Mesenteric fat pad (tissue), 1 donor: ENCODE measurements at places on chromosomes 2 and 18. TPM values are rescaled to one million over a fixed set of nuclear protein-coding genes. Genes with fewer than 3 reads are reported as not detected.

DNA sequence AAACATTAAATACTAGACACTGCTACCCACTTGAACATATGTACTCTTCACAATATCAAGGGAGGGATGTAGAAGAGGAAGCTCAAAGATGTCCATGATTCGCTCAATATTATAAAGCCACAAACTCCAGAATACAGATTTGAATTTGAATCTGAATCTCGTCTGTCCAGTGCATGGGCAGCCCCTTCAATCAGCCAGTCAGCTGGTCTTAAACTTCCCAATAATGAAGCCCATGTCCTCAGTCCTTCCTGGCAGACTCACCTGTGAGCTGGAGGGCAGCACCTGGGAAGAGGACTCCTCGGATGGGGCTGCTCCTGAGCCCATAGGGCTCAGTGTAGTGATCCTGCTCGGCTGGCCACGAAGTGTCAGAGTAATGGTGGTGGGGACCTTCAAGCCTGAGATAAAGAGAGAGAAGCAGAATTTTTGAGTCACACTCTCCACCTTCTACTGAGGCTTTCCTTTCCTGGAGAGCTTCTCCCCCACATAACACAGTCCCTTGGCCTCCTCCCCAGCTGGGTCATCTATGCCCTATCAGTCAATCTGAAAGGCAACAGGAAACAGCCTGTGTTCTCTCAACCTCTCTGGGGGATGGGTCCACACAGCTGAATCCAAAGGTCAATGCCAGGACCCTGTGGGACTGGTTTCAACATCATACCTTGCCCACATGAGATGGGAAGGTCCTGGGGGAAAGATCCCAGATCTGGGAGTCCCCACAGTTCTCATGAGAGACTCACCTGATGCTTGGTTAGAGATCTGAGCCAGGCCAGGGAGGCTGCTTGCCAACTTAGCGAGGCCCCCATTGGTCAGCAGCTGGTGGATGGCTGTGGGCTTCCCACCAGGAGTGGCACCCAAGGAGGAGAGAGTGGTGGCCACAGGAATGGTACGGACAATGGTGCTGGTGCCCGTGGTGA lies 36.5 kb downstream of the KANSL3 start:
- no peak for DNase-seq

The LRRFIP1 gene
- 144 TPM for total RNA-seq

- no peak for DNase-seq
Measured at GRCh38 chr2:128474036-128474955, 155.6 kb upstream of the HS6ST1 start.

DNA sequence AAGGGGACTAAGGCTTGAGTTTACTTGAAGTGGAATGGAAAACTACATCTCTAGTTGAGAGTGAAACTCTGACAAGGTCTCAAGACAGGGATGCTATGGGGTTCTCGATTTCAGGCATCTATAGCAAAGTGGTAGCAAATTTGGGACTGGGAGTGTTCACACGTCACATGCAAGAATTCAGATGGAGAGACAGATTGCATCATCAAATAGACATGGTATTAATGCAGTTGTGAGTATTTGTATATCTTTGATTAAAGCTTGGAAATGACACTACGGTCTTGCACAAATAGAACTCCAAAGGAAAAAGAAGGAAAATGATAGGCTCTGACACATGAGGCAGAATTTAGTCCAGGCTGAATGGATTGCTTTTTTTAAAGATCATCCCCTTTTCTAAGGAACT lies 1061.6 kb upstream of the FANCL start:
- no peak for DNase-seq

DNA sequence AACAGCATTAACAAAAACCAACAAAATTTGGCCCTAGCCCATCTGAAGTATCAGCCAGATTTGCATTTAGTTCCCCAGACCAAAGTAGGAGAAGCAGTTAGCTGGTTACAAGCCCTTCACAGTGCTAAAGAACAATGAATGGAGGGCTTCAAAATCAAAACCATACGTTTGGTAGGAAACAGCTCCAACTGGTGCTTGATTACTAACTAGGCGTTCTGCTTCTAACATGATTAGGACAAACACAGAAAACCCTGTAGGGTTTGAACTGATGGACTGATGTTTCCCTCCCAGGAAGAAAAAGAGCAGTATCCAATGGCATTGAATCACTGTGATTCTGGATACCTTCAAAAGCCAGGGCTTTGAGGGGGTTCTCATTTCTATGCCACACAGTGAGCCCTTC lies 20.5 kb upstream of the STAT4 start:
- no peak for DNase-seq

DNA sequence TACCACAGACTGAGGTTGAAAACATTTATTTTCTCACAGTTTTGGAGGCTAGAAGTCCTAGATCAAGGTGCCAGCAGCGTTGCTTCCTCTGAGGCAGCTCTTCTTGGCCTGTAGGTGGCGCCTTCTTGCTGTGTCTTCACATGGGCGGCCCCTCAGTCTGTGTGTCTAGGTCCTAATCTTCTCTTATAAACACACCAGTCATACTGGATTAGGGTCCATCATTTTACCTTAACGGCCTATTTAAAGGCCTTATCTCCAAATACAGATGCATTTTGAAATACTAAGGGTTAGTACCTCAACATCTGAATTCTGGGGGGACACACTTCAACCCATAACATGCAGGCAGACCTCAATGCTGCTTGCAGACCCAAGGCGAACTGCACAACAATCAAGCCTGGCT lies 4.4 kb upstream of the RMC1 start:
- no peak for DNase-seq

DNA sequence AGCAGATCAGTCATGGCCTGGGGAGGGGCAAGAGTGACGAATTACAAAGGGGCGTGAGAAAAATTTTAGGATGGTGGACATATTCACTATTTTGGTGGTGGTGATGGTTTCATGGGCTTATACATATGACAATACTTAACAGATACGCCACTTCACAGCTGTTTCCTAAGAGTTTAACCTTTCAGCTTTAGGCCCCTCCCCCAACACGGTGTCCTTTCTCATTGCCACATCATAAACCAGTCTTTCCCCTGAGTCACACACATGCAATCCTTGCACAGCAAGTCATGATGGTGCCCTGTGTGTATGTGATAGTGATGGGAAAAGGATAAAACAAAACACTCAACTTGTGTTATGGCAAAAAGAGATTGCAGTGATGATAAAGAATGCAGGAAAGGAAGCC lies 47.6 kb upstream of the IL1R1 start:
- DNase-seq = no peak

- no peak for DNase-seq
Measured at GRCh38 chr18:58135183-58135641, 91.2 kb downstream of the NEDD4L start.

DNA sequence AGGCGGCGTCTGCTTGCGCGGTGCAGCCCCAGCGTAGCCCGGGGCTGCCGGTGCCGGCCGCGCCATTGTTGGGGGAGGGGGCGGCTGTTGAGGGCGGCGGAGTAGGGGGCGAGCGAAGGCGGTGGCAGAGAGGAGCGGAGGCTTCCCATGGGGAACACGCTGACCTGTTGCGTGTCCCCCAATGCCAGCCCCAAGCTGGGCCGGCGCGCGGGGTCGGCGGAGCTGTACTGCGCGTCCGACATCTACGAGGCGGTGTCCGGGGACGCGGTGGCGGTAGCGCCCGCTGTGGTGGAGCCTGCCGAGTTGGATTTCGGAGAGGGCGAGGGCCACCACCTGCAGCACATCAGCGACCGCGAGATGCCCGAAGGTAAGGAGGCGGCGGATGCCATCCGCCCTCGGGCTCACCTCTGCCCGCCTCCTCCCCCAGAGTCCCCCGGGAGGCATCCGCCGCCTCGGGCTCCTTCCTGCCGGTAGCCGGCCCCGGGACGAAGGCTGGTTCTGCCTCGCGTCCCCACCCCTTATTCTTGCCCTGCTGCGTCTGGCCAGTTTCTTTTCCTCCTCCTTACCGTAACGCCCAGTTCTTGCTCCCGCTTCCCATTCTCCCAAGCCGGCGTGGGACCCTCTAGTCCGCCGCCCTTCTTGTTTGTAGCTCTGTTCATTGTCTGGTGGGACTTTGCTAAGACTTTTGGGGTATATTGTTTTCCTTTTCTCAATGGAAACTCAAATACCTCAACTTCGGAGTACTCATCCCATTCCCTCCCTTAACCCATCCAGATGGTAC lies 500 bp downstream of the CCNYL1 start:
- peak; percentile 91 for DNase-seq

GRCh38 chr18:56386856-56387255 lies 251.5 kb downstream of the TXNL1 start:
- no peak for DNase-seq

DNA sequence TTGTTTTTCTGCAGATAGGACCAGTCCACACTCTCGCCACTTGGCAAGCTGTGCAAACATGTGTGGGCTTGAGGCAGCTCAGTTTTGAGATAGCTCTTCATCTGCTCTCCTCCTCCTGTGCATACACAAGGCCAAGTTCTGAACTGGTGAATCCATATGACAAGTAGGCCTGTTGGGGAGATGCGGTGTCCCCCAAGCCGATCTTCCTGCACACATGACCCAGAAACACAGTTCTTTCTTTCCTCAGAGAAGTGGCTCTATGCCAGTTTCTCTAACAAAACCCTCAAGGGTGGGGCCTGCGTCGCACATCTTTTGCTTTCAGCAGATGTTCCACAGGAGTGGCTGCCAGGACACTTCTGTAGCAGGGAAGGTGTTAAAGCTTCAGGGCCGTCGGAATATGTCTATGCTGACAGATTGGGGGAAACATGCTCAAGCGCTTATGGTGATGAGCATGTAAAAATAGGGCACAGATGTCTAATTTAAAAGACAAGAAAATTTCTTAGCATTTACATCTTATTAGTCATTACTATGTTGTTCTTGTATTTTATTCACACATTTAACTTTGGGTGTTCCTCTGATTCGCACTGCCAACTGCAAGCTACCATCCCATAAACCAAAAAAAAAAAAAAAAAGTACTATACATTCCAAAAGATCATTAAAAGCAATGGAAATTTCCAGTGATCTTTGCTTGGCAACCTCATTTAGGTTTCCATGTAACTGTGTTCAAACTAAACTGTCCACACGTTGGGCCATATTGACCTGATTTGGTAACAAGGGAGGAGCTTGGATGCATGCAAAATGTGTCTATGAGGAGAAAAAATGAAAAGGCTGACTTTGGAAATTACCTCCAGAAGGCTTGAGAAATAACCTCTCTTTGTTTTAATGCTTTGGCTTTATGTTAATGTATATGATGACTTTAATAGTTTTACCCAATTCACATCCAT lies 1055.5 kb upstream of the KLHL29 start:
- DNase-seq = no peak

The ITGAV gene
- 137 TPM for total RNA-seq

- no peak for DNase-seq
Measured at GRCh38 chr2:212727751-212728150, 189.1 kb upstream of the ERBB4 start.

GRCh38 chr2:179513181-179513580 lies 248.5 kb upstream of the SESTD1 start:
- DNase-seq = no peak

DNA sequence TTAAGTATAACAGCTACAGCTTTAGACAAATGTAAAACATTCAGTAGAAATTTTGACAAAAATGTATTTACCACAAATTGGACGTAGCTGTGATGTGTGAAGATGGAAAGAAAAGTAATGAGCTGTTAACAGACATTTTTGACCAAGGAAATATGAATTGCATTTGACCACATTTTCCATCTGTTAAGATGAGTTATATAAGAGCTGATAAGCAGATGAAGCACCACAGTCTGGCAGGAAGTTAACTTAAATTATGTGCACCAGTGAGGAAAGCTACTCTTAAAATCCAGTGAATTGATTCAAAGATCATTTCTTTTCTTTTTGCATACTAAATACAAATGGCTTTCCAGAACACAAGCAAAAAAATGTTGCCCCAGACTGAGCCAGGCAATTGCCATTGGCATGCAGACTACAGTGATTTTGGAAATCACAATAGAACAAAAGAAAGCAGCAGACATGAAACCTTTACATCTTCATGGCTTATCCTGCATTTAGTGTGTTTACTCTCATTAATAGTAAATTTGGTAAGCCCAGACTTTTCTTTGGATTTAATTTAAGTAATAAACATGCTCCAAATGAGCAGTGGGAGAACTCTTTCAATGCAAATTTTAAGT lies 493.7 kb downstream of the TMX3 start:
- no peak for DNase-seq
